ENCODE measurements at places on chromosomes 3 and 15.

DNA sequence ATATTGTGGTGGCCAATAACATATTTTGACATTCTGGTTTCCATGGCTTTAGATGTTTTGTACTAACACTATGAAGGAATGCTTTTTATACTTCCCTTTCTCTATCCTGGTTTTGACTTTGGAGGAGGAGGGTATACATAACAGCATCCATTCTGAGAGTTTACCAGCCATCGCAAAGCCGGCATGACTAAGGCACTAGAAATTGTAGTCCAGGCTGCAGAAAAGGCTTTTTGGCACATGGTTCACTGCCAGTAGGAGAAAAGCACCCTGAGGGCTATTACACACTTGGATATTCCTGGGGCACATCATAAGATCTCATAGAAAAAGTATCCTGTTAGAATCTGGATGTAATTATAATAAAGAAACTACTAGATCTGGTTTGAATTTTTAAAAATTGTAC is 101.8 kb downstream of the STT3B start:
- no peak for DNase-seq

DNA sequence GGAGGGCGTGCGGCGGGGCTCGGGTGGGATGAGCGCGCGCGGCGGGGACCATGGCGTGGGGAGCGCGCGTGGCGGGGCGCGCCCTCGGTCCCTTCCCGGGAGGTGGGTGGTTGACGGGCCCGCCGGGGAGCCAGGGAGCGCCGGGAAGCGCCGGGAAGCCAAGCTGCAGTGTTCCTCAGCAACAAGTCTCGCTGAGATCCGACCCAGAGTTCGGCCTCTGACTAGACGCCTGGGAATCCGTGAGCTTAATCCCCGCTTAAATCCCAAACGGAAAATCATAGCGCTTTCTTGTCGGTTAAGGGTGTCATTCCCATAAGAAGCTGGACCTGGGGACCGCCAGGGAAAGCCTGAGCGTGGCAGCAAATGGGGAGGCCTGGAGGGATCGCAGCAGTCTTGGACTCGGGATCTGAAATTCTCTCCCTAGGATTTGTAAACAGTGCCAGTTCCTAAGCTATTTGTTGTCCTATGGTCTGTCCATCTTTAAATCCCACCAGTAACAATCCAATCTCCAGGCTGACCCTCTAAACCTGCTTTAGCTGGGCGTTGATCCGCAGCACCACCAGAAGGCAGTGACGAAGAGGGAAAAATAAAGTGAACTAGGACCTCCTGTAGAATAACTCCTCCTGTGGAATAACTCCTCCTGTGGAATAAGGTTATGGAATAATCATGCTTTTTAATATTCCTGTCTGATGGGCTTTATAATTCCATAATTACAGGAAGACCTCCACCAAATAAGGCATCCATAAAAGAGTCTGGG is 570 bp upstream of the NEDD4 start:
- DNase-seq, result peak; percentile 55

DNA sequence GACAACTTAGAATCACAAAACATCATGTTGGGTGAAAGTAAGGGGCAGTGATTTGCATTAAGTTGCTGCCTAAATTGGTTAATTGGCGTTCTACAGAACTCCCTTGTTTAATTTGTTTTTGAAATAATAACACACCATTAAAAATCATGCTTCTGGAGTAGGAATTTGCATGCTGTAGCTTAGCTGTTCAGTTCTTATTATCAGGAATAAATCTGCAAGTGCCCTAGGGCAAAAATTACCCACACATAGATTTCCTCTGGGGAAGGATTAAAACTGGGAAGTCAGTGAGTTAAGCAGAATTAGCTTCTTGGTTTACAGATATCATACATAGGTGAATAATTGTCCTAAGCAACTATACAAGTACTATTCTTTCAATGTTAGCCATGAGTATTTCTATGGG is 381.6 kb upstream of the NAALADL2 start:
- no peak for DNase-seq

GRCh38 chr3:188043891-188044290 is 110.1 kb upstream of the LPP start:
- no peak for DNase-seq

- no peak for DNase-seq
These were observed 138.9 kb downstream of the TMCO5A start for GRCh38 chr15:38073178-38073946.

DNA sequence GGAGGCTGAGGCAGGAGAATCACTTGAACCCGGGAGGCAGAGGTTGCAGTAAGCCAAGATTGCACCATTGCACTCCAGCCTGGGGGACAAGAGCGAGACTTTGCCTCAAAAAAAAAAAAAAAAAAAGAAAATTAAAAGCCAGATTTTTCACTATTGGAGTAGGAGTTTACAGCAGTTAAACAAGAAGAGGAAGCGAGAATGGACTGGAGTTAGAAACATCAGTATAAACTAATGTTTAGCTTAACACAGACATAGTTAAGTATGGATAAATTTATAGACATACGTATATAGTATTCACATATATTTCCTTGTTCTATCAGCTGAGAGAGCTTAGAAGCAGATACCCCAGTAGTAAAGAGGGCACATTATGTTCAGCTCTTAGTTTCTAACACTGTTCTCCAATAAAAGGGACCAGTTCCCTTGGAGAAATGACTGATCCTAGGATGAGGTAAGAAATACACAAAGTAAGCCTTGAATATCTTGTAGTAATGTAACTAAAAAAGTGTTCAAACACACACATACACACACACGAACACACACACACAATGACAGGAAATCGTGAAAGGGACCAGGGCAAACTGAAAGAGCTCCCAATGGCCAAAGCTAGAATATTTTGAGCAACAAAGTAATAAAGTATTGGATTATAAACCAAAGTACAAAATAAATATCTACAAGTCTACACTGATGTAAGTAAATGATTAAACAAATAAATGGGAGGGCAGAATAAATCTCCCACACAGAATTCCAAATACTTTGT is 25.1 kb downstream of the PIK3CB start:
- DNase-seq, result no peak

DNA sequence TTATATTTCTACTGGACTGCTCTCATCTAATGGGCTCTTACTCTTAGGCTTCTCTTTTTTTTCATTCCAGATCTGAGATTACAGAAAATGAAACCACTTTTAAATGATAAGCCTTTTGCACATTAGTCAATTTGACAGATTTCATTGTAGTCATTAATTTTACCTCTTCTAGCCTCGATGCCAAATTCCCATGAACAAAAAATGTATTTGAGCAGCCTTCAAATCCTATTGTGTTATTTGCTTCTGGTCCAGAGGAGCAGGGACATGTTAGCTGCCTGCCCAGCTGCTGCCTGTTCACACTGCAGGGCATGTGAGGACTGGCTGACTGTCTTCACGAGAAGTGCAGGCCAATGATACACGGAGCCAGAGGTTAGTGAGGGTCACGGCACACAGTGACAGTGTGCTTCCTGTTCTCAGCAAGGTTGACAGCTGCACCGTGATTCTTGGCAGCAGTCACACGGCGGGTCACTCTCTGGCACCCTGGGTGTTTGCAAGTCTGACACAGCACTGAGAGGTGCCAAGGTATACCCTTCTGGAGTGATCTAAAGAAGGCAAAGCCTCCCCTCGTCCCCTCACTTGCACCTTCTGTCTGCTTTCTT is 40.8 kb downstream of the KAT2B start:
- DNase-seq, result peak; percentile 30

GRCh38 chr3:4355401-4356219 is 52.4 kb downstream of the SETMAR start:
- no peak for DNase-seq

GRCh38 chr3:178434206-178434805 is 101.9 kb upstream of the KCNMB2 start:
- peak; percentile 86 for DNase-seq

- no peak for DNase-seq
These were observed 19.8 kb downstream of the LRCH3 start for GRCh38 chr3:197810901-197811300.

DNA sequence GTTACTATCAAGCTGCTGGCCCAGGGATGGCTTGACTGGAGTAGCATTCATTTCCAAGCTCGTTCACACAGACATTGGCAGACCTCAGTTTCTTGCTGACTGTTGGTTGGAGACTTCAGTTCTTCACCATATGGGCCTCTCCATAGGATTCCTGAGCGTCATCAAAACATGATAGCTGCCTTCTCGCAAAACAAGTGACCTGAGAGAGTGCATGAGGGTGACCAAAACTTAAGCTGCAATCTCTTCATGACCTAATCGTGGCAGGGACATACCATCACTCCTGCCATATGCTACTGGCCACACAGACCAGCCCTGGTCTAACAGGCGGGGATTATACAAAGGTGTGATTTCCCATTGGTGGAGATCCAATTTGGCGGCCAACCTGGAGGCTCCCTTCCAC is 46.0 kb upstream of the C3orf22 start:
- no peak for DNase-seq

- no peak for DNase-seq
These were observed 209.0 kb downstream of the GAP43 start for GRCh38 chr3:115832265-115832664.

DNA sequence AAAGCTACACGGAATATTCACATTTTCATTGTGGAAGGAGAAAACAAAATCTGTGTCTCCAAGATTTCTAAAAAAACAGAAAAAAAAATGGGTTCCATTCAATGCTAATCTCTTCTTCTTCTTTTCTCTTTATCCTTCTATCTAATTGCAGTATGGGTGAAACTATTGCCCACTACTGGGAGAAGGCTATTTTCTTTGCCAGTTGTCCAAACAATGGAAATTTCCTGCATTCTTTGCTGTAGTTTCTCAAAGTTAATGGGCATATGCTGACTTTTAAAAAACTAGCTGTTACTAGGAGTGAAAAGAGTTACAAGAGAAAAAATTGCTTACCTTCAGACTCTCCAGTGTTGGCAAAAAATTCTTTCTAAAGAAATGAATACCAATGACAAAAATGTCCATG is 179.3 kb upstream of the ANKRD28 start:
- DNase-seq, result no peak

DNA sequence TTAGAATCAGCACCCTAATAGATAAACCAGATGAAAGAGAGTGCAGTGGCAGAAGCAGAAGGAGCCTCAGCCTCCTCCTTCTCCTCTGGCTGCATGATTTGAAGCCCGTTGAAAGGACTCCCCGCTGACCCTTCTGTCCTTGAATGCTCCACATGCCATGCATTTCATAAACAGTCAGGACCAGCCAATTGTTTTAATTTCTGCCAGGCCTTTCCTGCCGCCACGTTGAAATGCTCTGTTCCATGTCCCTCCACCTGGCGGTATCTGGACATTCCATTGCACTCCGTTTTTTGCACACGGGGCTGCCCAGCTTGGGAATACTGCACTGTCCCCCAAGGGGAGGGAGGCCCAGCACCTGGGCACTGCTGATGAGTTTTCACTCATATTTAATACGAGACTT is 35.2 kb upstream of the GLCE start:
- no peak for DNase-seq

DNA sequence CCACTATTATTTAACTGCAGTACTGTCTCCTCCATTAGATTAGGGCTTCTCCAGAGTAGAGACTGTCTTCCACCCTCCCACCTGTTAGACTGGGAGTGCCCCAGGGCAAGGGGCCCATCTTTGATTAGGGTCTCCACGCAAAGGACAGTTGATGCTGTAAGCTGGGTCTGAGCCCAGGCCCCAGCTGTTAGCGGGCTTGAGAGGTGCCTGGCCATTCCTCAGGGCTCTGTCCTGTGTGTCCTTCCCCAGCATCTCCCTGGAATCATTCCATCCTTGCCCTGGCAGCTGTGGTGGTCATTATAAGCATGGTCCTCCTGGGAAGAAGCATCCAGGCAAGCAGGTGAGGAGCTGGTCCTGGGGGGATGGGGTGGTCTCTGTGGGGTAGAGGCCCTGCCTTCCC is 6.1 kb downstream of the SLC51B start:
- DNase-seq, result no peak

DNA sequence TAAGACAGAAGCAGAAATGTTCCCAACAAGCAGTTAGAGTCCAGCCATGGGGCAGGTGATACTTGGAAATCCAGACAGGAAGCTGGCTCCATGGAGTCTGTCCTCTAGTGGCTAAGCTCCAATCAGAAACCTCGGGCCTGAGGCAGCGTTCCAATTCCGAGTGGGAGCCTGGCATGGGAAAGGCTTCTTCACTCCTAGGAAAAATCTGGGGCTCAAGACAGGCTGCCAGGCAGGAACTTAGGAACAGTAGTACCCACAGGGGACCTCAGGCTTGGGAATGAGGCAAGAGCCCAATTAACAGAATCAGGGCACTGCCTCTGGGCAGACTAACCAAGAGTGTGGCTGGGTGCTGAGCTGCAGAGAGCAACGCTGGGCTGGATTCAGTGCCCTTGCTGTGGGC is 6.2 kb upstream of the ATP13A4 start:
- peak; percentile 73 for DNase-seq

DNA sequence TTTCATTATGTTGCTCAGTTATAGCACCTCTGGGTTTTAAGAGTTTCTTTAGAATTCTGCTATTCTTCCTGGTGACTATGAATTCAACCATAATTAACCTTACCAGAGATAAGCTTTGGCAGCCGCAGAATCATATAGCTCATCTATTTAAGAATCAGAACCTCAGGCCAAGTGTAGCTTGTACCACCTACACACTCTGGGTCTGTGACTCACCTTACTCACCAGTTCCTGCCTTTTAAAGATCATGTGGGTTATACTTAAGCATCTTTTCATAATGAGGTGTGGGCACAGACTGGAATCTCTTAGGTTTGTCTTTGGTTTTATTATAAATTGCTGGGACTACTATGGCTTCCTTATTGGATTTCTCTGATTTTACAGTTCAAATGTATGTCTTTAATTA is 21.9 kb downstream of the CDV3 start:
- DNase-seq, result no peak

GRCh38 chr3:167318996-167319615 is 61.0 kb downstream of the ZBBX start:
- DNase-seq, result peak; percentile 8

DNA sequence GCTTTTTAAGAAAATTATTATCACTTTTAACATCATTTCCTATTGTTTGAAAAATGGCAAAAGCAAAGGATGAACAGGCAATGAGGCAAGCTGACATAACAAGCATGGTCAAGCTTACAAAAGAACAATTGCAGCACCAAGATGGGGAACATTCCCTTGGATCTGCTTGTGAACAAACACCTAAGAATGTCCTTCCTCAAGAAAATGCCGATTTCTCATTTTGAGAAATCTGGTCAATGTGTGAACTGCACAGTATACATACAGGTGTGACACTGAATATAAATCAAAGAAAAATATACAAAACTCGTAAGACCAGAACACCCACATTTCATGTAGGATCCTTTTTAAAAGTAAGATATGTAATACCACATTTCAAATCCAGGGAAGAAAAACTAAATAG is 58.9 kb downstream of the LRRFIP2 start:
- no peak for DNase-seq

DNA sequence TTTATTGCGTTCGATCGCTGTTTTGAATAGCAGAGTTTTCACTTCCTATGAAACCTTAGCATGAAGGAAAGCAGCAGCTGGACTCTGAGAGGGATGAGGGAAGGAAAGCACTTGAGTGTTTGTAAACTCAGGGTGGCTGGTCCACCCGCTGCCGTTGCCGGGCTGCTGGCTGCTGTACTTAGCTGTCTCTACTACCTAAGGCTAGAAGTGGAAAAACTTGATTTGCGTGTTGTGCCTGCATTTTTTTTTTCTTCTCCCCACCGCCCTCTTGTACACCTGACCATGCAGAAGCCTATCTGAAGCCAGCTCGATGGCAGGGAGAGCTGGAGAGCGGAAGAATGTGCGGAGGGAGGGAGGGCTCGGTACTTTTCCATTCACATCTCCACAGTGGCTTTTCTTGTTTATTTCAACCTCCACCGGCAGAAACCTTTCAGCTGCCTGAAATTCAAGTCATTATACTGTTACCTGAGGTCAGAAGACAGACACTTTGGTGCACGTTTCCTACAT is 4.8 kb upstream of the BCL6 start:
- DNase-seq, result peak; percentile 40
